Fibroblast of skin of abdomen (primary cell): ENCODE measurements at places on chromosomes 3 and 15.

DNA sequence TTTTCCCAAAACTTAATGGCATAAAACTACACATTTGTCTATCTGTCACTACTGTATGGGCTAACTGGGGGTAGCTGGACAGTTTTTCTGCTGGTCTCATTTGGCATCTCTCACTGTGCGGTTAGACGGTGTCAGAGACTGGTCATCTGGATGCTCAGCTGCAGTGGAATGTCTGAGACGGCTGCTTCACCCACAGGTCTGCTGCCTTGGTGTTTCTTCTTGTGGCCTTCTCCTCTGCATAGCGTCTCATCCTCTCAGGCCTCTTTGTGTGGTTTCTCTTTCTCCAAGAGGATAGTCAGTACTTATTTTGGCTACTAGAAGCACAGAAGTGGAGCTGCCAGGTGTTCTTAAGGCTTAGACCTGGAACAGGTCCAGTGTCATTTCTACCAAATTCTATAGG is 35.9 kb upstream of the GOLGA6L9 start:
- peak; percentile 62 for DNase-seq

GRCh38 chr3:192727032-192727847 is at the start of gene FGF12:
Gene FGF12 (minus strand): TSS chr3:192727541.
- DNase-seq = peak; percentile 28

GRCh38 chr3:193261970-193262369 is 20.9 kb downstream of the PLAAT1 start:
- DNase-seq = no peak

DNA sequence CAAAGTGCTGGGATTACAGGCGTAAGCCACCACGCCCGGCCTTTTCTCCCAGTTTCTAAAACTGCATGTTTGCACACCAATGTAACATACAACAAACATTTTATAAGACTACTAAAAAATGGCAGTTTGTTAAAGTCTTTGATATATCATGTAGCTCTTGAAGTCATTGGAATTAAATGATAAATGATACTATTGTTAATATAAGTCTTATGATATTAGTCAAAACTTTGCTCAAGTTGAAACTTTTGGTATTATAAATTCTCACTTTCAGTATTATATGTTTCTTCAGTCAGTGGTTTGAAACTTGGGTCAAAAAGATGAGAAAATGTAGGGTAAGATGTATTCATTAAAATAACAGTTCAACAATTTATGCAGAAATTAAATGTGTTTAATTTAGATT is 117.6 kb upstream of the TBL1XR1 start:
- DNase-seq = no peak

- DNase-seq = no peak
These were observed 4.8 kb upstream of the VILL start for GRCh38 chr3:37985637-37986320.

GRCh38 chr15:80512726-80513660 is 108.8 kb downstream of the ARNT2 start:
- DNase-seq = no peak

- DNase-seq = peak; percentile 51
These were observed 532.8 kb upstream of the TBL1XR1 start for GRCh38 chr3:177729956-177730681.

- peak; percentile 26 for DNase-seq
These were observed 101.2 kb downstream of the PCCB start for GRCh38 chr3:136351351-136351750.

GRCh38 chr3:77456906-77457305 is 417.0 kb downstream of the ROBO2 start:
- no peak for DNase-seq

GRCh38 chr3:197495059-197495455 is 60.7 kb downstream of the BDH1 start:
- no peak for DNase-seq
